ENCODE measurements at places on chromosomes 1 and 21.
A peak's percentile ranks its signal among the peaks of the same experiment; 100 is the strongest.

DNA sequence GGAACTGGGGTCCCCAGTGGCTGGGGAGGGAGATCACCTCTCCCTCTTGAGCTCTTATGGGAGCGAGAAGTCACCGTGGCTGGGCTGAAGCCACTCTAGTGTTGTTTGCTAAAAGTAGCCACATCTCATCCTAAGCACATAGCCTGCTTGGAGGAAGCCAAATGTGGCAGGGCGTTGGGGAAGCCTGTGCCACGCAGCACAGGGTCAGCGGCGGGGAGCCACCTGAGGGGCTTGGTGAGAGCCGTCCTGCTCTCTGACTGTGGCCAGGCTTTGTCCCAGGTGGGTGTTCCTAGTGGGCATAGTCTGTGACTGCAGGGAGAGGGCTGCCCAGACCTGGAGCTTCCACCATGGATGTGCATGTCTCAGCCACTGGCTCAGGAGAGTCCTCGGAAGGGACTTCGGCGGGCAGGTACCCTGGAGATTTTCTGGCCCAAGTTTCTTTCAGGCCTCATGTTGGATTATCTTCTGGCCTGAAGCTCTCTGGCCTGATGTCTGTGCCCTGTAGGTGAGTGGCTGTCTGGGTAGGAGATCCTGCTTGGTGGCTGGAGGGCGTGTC, 38.9 kb downstream of the MORN1 start:
- DNase-seq: no peak

- no peak for DNase-seq
Measured at GRCh38 chr1:165755393-165756010, 13.2 kb downstream of the TMCO1 start.

DNA sequence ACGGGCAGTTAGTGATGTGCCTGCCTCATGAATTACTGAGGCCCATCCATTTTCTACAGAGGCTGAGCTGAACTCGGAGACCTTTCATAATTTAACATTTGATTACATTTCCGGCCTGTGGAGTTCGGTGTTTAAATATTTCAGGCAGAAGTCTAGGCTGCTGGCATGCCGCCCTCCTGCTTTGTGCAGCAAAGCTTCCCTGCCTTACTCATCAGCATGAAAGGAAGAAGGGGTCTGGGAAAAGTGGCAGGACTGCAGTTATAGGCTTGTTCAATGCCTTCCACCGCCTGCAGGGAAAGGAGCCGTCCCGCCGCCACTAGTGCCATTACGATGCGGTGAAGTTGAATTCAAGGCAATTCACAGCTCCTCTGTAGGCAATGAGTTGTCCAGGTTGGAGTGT, 527.9 kb downstream of the NPHP4 start:
- DNase-seq: no peak

DNA sequence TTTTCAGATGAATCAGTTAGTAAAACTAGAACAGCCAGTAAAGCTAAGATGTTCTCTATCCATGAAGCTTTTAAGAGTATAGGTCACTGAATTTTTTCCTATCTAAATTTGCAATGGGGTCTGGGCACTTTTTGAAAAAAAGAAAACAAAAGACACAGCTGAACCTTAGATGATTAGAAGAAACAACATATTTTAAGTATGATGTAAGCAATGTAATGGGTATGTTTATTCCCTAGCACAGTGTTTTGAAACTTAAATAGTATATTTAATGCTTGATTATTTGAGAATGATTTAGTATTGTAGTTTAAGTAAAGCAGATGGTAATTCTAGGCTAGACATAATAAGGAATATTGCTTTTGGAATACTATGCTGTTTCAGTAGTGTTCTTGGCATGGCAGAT, 36.2 kb downstream of the KCTD3 start:
- DNase-seq: no peak

GRCh38 chr1:37948166-37948565, 1.3 kb upstream of the INPP5B start:
- no peak for DNase-seq

DNA sequence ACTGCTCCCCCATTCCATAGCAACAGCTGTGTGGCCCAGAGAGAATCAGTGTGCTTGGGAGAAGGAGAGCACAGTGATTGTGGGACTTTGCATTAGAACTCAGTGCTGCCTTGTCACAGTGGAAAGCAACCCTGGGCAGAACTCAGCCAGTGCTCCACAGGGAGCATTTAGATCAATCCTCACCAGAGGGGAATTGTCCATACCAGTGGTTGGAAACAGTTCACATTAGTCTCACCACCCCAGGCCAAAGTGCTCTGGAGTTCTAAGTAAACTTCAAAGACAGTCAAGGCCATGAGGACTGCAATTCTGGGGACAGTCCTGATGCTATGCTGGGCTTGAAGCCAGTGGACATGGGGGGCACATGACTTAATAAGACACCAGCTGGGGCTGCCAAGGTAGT, 12.9 kb upstream of the SMAP2 start:
- no peak for DNase-seq

- DNase-seq: no peak
Measured at GRCh38 chr21:42223826-42224575, 5.1 kb downstream of the ABCG1 start.

- DNase-seq: peak; percentile 51
Measured at GRCh38 chr1:186983327-186983726, 154.6 kb downstream of the PLA2G4A start.

DNA sequence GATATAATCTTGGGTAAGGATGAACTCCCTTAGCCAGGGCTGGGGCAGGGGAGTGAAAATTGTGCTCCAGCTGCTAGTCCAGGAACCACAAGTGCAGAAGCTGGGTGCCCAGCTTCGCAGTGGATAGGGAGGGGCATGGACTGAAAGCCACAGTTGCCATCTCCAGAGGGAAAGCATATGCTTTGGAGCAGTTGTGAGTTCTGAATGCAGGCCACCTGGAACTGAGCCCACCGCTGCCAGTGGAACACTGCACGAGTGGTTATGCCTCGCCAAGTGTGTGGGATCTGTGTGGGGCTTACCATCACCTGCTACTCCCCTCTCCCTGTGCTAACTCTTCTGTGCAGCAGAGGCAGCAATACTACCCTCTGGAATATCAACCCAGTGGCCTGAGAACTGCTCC, 158.4 kb upstream of the DPT start:
- no peak for DNase-seq

DNA sequence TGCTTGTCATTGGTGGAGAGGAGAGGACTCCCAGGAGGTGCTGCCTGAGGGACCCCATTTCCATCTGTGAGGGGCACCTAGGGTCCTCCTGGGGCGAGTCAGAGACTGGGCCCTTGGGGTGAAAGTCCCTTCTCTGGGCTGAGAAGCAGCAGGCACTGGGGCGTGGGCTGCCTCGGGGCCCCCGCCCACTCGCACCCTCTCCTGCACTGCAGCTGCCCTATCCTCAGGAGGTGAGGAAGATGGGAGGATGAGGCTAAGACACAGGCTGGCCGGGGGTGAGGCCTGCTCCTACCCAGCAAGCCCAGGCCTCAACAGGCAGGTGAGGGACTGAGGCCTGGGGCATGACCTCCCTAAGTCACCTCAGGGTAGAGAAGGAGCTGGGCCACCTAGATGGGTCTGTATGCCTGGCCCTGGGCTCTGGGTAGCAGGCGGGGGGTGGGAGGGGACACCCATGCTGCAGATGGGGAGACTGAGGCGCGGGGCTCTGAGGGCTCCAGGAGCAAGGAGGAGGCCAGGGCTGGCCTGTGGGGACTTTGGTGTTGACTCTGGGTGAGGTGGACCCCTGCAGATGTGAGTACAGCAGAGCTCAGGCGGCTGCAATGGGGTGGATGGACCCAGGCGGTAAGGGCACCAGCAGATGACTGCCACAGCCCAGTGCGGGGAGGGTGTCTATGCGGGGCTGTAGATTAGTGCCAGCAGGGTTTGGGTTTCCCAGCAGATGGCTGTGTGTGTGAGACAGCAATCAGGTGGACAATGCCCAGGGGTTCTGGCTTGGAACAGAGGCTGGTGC, 10.4 kb upstream of the ZNF669 start:
- no peak for DNase-seq

- peak; percentile 42 for DNase-seq
Measured at GRCh38 chr1:148315071-148315811, 163.2 kb upstream of the NBPF11 start.

DNA sequence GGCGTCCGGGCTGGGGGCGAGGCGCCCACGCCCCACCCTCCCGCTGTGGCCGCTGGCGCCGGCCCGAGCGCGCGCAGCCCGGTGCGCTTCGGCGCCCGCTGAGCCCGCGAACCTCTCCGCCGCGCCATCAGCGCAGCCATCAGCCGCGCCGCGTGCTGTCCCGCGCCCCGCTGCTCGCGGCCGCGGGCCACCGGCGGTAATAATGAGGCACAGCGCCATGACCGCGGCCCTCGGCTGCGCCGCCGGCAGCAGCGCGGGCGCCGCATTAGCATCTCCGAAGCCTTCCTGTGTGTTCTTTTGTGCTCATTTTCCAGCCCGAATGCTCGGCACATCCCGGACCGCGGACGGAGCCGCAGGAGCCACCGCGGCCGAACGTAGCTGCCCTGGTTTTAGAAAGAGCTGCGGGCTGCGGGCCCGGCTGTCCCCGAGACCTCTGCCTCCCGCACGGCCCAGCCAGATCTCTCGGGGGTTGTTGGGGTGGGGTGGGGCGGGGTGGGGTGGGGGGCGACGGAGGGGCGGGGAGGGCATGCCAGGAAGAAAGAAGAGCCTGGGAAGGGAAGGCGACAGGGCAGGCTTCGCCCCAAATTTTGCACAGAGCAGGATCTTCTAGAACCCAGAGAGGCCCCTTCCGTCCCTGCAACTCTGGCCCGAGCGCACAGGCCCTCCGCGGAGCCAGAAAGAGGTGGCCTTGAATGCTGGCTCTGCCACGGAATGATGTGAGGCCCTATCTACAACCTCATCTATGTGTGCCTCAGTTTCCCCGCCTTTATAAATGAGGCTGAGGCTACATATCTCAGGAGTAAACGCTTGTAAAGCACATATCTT, 55.3 kb downstream of the RRAGC start:
- DNase-seq: no peak

Data from fibroblast of skin of scalp (primary cell).